ENCODE measurements at places on chromosomes 16 and 17.

- DNase-seq = no peak
- no peak overlapping the region for H3K27ac ChIP-seq
- peaks cover 33% of the 10 kb centered on the region for H3K27me3 ChIP-seq
- no peak overlapping the region for H3K4me3 ChIP-seq
Measured at GRCh38 chr16:77836801-77837200, 48.4 kb downstream of the VAT1L start.

DNA sequence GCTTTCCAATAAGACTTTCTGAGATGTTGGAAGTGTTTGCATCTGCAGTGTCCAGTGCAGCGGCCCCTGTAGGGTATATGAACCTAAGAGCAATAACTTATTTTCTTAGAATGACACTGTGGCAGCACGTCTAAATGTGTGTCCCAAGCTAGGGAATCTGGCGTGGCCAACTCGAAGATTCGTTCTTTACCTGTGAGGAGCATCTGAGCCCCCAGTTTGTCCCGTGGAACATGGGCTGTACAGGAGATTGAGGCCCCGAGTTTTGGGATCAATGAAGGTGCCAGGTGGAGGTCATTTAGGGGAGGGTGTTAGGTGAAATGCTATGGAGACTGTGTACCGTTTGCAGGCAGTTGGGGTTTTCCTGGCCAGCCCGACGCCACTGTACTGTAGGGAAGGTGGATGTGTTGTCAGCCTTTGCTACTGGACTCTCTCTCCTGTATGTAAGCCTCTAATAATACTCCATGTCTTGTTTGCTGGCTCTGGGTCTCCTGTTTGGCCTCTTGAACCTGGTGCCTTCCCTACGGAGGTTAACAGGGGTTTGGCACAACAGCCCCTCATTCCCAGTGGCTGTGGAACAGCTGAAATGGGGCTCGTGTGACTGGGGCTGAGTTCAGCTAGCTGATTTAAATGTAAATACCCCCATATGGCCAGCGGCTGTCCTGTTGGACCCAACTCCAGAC lies 45.5 kb upstream of the SDK2 start:
- H3K36me3 ChIP-seq = peaks cover 1% of the 10 kb centered on the region
- no peak overlapping the region for H3K4me3 ChIP-seq
- no peaks in the 10 kb centered on the region for H3K4me1 ChIP-seq
- no peak overlapping the region for H3K27ac ChIP-seq
- H3K27me3 ChIP-seq = peaks cover 23% of the 10 kb centered on the region
- no peak for DNase-seq

GRCh38 chr17:76063875-76064546 lies 8.3 kb downstream of the SRP68 start:
- DNase-seq = no peak
- H3K36me3 ChIP-seq = peaks cover 84% of the 10 kb centered on the region
- H3K27ac ChIP-seq = peak overlapping the region; percentile 87
- H3K27me3 ChIP-seq = no peaks in the 10 kb centered on the region
- H3K4me3 ChIP-seq = peak overlapping the region; percentile 22
- peaks cover 9% of the 10 kb centered on the region for H3K4me1 ChIP-seq

DNA sequence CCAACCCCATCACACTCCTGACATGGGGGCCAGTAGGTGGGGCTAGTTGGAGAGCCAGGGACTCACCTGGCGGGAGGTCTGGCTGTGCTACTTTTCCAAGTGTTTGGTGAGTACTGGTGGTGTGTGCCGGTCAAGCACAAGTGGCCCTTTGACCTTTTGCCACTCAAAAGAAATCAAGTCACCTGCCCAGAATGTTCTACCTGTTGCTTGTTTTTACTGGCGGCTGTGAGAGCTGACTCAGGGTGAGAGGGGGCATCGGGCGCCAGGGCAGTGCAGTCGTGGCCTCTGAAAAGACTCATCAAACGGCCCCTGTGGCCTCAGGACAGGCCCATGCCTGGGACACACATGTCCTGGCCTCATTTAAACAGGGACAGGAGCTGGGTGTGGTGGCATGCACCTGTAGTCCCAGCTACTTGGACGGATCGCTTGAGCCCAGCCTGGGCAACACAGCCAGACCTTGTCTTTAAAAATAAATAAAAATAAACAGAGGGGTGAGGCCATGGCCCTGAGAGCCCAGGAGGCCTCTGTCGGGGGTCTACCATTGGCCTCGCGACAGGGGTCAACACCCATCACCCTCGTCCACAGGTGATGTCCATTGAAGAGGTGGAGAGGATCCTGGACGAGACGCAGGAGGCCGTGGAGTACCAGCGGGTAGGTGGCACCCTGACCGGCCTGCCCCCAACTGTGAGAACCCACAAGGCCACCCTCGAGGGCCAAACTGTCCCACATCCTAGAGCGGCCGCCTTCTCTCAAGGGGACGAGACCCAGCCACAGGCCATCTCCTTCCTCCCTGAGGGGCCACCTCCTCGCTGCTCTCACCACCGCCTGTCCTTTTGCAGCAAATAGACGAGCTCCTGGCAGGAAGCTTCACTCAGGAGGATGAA lies 5.0 kb downstream of the CHMP6 start:
- H3K4me1 ChIP-seq = peaks cover 23% of the 10 kb centered on the region
- DNase-seq = no peak
- no peak overlapping the region for H3K27ac ChIP-seq
- no peaks in the 10 kb centered on the region for H3K27me3 ChIP-seq

DNA sequence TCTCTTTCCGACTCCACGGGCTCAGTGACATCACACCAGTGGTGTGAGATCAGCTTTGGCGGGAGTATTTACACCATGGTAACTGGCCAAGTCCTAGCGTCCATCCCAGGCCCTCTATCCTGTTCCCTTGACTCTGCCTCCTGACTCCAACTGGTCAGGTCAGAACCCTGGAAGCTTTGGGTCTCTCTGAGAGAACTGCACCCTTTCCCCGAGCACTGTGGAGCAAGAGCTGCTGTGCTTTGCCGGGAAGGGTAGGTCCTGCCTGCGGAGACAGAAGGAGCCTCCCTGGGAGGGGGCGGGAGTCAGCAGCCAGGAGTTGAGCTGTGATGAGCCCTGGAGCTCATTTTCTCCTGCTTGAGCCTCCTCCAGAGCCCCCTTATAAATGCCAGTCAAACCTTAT lies 212.1 kb upstream of the TNRC6C start:
- H3K27me3 ChIP-seq = peaks cover 9% of the 10 kb centered on the region
- H3K4me3 ChIP-seq = no peak overlapping the region
- H3K36me3 ChIP-seq = peaks cover 1% of the 10 kb centered on the region
- H3K4me1 ChIP-seq = no peaks in the 10 kb centered on the region
- no peak overlapping the region for H3K27ac ChIP-seq
- no peak for DNase-seq
